Fibroblast of the aortic adventitia (primary cell): ENCODE measurements at places on chromosomes 6 and 20.

DNA sequence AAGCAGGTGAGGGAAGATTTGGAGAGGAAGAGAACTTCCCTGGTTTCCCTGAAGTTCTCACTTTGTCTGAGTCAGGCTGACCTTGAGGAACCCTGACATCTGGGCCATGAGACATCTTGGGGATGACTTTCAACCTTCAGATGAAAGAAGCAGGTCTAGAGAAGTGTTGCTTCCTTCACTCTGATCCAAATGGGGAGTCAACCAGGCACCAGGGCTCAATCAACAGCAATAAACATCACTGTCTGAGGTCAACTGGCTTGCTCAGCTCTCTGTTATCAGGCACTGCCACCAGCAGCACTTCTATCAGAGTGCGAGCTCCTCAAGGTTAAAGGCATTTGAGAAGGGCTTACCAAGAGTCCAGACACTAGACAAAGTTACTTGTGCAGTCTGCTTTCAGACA lies 6.3 kb downstream of the ACOT8 start:
- DNase-seq, result no peak

- DNase-seq, result no peak
These were observed 69.0 kb upstream of the JARID2 start for GRCh38 chr6:15176816-15177370.

DNA sequence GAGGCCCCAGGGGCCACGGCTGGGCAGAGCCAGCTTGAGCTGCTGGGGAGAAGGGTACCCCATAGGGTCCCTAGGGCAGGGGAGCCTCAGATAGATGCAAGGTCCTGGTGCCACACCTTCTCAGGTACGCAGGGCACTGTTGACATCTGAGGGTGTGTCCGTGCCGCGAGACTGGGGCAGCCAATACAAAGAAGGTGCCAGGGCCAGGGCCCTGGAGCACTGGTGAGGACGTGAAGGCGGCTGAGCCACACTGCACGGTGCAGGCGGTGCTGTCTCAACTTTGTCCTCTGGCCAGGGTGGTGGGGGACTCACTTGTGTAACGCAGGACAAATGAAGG lies 649 bp upstream of the LRRC73 start:
- DNase-seq, result no peak

DNA sequence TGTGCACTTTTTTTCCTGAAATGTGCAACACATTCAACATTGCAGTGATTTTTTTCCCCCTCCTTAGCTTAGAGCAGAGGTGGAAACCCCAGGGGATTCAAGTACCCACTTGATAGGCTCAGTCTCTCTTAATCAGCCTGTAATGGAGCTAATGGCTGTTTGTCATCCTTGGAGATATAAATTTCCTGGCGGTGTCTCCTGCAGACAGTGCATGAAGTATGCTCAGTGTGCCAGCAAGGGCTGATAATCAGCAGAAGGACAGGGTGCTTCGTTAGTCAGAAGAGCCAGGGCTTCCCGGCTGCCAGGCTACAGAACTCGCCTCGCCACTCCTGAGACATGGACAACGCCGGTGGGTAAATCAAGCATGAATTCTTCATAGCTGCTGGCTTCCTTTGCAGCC lies 69.8 kb upstream of the PHACTR2 start:
- DNase-seq, result no peak

DNA sequence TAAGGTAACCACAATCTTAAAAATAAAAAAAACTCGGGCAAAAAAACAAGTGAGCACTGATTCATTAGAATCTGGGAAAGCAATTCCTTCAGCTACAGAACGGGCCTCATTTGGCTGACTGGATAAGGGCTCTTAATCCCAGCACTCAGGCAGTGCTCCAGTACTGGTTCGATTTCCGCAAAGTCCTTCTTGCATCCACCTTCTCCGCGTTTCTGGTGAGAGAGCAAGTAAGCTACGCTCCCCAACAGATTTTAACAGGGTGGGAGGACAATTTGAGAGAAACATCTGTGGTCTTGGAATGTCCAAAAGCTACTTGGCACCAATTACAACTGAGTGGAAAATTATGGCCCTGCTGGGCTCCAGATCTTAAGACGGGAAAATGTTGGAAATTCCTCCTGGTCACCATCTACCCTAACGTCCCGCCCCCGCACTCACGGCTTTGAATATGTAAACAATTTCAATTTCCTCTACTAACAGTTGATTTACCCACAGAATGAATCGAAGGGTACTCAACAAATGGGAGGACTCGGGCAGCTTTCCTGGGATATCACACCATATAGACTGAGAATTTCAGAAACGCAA lies 18.1 kb upstream of the ZSCAN9 start:
- no peak for DNase-seq

- DNase-seq, result no peak
These were observed 191.6 kb upstream of the SNX9 start for GRCh38 chr6:157631412-157631811.

DNA sequence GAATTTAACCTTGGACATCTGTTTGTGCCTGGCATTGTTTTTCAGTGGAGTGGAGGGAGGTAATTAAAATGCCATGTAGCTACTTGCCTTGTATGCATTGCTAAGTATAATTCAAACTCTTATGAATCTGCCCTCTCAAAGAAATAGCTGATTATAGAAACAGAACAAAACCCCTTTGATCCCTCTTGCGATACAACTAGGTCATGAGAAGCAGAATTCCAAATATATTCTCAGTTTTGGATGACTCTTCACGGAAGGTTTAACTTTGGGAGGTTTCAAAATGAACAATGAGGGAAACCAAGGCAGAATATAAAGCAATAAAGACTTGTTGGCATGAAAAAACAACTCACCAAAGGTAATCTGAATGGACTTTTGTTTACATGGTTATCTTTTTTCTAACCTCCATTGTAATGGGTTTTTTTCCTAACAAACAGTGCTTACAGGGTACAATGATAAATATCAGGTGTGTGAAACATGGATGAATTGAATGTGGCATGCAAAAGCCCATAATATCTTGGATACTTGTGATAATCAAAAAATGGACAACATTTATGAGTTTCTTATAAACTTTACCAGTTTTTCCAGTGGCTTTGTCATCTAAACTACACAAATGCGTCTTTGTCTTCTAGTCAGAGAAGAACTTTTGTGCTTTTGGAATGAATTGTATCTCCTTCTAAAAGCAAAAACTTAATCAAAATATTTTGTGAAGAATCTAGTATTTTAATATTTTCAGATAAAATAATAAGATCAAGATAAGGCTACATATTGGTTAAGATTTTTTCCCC lies 15.7 kb upstream of the HEY2 start:
- no peak for DNase-seq

- no peak for DNase-seq
These were observed 123.5 kb downstream of the GMPR start for GRCh38 chr6:16361861-16362260.

DNA sequence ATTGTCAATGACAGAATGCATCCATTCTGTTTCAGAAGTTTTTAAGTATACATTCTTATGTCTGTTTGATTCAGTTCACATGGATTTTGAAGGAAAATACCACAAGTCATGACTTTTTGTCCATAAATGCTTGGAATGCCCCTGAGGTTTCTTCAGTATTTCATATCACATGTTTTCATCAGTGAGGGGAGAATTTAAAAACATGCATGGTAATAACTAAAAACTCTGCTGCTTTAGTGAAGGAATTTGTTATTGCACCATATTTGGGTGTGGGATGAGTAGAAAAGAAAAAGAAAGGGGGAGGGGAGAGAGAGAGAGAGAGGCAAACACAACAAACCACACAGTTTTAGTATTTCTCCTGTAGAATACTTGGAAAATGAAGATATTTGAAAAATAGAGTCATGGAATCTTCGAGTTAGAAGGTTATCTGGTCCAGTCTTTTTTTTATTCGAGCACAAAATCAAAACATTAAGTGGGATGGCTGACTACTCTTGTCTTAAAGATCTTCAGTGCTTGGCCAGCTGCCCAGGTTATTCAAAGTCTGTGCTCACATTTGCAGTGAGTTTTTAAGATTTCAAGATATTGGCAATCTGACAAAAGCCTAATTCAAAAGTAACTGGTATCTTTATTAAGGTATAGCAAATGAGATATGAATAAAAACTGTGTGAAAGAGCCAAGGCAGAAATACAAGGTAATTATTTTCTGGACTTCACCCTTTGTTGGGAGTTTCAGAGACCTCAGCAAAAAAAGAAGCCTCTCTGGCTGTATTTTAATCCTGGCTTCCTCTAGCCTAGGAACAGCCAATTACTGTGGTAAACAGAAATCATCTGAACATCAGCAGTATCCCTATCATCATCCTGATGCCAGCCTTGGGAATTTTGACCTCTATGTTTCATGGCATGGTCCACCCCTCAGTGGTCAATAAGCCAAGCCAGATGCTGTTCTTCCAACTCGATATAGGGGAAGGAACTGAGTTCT lies 687.9 kb upstream of the CITED2 start:
- DNase-seq, result peak; percentile 98

- no peak for DNase-seq
These were observed 170.1 kb downstream of the LRFN2 start for GRCh38 chr6:40417031-40417430.

DNA sequence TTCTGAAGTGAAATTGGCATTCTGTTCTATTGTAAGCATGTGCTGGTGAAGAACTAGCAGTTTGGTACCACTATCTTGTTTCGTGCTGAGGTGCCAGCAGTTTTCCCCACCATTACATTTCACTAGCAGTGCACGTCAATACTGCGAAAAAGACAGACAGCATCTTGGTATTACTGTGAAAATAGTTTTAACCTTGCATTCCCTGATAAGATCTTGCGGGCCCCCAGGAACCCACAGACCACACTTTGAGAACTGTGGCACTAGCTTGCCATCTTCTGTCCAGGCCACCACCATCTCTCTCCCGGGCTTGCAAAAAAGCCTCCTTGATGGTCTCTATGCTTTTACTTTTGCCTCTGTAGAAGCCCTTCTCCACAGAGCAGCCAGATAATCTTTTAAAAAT lies 185.7 kb downstream of the BACH2 start:
- DNase-seq, result no peak

DNA sequence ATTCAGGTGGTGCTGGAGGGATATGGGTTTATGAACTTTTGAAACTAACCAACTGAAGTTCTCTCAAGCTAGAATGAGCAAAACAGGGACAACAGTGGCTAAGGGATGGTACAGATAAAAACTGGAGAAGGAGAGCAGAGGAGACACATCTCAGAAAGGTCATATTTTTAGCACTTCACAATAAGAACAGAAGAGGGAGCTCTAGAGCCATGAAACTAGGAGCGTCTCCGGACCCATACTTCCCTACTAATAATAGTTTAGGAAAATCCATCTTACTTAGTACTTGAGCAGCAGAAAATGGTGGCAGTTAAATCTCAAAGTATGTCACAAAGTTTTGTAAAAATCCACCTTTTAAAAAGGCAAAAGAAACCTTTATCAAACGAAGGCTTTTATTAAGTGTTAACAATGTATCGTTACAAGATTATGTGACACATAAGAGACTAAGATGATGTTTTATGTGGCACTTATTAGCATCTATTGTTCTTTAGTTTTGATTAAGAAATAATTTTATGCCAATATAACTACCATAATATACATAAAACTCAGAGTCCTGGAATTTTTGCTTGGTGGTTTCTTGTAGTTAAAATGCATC lies 278.6 kb downstream of the TBC1D32 start:
- DNase-seq, result peak; percentile 69

- no peak for DNase-seq
These were observed 284.4 kb downstream of the ZFAND3 start for GRCh38 chr6:38103921-38104320.

GRCh38 chr6:155915651-155916050 lies 460.0 kb upstream of the NOX3 start:
- peak; percentile 7 for DNase-seq

DNA sequence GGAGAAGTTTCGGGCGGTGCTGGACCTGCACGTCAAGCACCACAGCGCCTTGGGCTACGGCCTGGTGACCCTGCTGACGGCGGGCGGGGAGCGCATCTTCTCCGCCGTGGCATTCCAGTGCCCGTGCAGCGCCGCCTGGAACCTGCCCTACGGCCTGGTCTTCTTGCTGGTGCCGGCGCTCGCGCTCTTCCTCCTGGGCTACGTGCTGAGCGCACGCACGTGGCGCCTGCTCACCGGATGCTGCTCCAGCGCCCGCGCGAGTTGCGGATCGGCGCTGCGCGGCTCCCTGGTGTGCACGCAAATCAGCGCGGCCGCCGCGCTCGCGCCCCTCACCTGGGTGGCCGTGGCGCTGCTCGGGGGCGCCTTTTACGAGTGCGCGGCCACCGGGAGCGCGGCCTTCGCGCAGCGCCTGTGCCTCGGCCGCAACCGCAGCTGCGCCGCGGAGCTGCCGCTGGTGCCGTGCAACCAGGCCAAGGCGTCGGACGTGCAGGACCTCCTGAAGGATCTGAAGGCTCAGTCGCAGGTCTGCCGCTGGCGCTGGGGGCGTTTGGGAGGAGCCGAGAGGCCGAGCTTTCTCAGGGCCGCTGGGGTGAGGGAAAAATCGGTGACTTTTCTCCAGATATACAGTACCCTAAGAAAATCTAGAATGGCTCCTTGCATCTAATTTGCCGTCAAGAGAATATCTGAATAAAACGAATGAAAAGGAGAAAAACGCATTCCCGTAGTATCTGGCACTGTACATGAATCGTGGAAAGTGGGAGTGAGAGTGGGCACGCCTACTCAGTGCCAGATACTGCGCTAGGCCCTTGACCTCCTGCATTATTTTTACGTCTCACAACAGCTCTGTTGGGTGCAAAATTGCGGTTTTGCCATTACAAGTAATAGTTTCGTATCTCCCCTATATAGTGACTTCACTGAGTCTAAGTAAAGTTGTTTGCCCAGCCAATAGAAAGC lies 1.0 kb downstream of the CALHM6 start:
- no peak for DNase-seq

DNA sequence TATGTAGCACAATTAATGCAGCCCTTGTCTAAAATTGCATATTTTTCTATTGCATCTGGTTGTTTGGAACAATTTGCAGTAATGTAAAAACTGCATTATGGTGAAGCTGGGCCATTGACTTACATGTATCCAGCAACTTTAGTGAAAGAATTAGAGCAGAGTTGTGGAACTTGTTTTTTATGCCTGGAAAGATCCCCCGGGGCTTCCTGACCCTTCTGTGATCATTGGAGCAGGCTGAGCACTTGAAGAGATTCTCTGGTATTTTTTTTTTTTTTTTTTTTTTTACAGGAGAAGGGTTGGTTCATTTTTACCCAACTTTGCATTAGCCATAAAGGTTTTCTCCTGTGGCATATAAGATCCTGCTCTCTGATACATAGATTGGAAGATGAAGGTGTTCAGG lies 45.0 kb downstream of the LIN28B start:
- DNase-seq, result no peak

- no peak for DNase-seq
These were observed at the start of gene TAGAP for GRCh38 chr6:159044899-159045727. Gene TAGAP (minus strand): TSS chr6:159044991. CDS start chr6:159044146, 845 bp downstream.
